Activated B cell treated with CpG ODN at 0.5 μM for 24 hours (primary cell): ENCODE measurements at places on chromosomes 4 and X. TPM values are rescaled to one million over a fixed set of nuclear protein-coding genes. Genes with fewer than 3 reads are reported as not detected.

DNA sequence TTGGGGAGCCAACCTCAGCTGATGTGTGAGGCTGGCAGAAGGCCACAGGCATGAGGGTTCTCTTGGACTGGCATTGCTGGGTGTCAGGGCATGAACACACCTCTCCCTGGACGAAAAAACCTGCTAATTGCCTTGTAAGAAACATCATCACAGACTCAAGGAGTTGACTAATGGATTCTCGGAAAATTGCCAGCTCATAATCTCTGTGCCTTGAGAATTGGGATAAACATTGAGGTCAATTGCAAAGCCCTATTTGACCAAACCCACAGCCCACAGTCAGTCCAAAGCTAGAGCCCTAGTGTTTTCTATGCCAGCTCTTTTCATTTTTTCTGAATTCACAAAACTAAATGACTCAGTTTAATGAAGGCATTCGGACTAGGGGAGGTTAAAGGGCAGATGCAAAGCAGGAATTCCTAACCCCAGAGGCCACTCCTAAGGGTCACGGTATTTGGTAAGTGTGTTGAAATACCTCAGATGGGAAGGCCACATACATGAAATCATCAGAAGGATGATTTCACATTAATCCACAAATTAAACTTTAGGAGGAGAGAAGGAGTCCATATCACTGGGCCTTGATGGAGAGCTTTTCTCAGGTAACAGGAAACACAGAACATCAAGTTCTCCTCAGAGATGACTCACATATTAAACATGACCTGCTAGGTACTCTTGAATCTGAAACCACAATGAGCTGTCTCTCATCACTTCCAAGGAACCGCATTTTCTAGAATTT lies 39.0 kb upstream of the RASL11B start:
- H3K27me3 ChIP-seq, result no peaks in the 10 kb centered on the region
- no peak overlapping the region for H3K27ac ChIP-seq
- H3K4me3 ChIP-seq, result no peak overlapping the region
- no peaks in the 10 kb centered on the region for H3K36me3 ChIP-seq
- no peaks in the 10 kb centered on the region for H3K4me1 ChIP-seq

GRCh38 chr4:150126864-150127203 lies 48.6 kb downstream of the DCLK2 start:
- no peaks in the 10 kb centered on the region for H3K36me3 ChIP-seq
- peaks cover 34% of the 10 kb centered on the region for H3K4me1 ChIP-seq
- H3K4me3 ChIP-seq, result peak overlapping the region; percentile 55
- H3K27me3 ChIP-seq, result peaks cover 10% of the 10 kb centered on the region
- H3K27ac ChIP-seq, result no peak overlapping the region

GRCh38 chrX:9604908-9605306 lies 140.0 kb downstream of the TBL1X start:
- H3K27ac ChIP-seq, result no peak overlapping the region
- no peaks in the 10 kb centered on the region for H3K27me3 ChIP-seq
- DNase-seq, result no peak
- no peaks in the 10 kb centered on the region for H3K36me3 ChIP-seq

- H3K4me3 ChIP-seq, result no peak overlapping the region
- no peaks in the 10 kb centered on the region for H3K27me3 ChIP-seq
- H3K4me1 ChIP-seq, result no peaks in the 10 kb centered on the region
- no peak overlapping the region for H3K27ac ChIP-seq
- DNase-seq, result no peak
These were observed 32.5 kb upstream of the ZNF185 start for GRCh38 chrX:152865232-152865920.

GRCh38 chr4:73988061-73988460 lies at the start of gene PPBP:
Gene PPBP, minus strand, starts transcription at chr4:73988190. Its CDS starts 87 bp downstream, at chr4:73988103.
- peaks cover 2% of the 10 kb centered on the region for H3K27me3 ChIP-seq
- H3K27ac ChIP-seq, result no peak within 1 kb of the TSS
- no peaks in the 10 kb centered on the region for H3K36me3 ChIP-seq
- no peak within 1 kb of the TSS for H3K4me3 ChIP-seq
- no peak for DNase-seq

DNA sequence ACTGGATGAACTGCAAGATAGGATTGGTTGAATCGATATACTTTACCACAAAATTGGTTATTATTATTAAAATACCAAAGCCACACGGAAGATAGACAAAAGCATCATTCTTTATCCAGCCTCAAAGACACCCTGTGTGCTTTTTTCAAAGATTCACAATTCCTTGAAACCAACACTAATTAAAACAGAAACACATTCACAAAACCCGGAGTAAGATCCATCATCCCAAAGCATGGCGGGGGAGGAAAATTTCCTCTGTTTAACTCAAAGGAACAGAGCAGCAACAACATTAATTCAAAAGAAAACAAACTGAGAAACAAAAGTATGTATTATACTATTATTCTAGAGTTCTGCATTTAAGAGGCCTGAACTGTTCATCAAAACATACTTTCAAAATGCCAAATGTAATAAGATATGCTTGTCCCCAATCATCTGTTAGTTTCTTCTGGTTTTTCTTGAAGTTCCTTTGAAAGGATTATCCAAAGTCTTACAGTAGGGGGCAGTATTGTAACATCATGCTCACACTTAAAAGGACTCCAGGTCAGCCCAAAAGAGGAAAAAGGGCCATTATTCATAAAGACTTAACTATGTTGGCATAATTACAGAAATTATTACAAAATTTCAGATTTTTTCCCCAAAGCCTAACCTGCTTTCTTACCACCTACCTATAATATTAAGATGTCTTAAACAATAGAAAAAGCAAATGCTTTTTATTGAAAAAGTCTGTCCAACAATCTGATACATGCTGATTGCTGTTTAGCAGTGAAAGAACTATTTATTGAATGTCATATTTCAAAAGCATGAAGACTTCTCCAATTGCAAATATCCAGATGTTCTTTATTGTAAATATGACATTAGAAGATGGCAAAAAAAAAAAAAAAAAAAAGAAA lies 168.7 kb downstream of the SCFD2 start:
- no peaks in the 10 kb centered on the region for H3K27me3 ChIP-seq
- H3K36me3 ChIP-seq, result no peaks in the 10 kb centered on the region
- no peak overlapping the region for H3K27ac ChIP-seq
- no peak for DNase-seq

GRCh38 chr4:143351149-143351691 lies 14.5 kb downstream of the GAB1 start:
- no peak overlapping the region for H3K4me3 ChIP-seq
- DNase-seq, result no peak
- peaks cover 7% of the 10 kb centered on the region for H3K27me3 ChIP-seq
- peaks cover 43% of the 10 kb centered on the region for H3K4me1 ChIP-seq

GRCh38 chr4:54097152-54097551 lies 2.8 kb upstream of the GSX2 start:
- no peaks in the 10 kb centered on the region for H3K36me3 ChIP-seq
- no peak for DNase-seq
- peaks cover 50% of the 10 kb centered on the region for H3K4me1 ChIP-seq
- no peak overlapping the region for H3K27ac ChIP-seq
- H3K4me3 ChIP-seq, result no peak overlapping the region

DNA sequence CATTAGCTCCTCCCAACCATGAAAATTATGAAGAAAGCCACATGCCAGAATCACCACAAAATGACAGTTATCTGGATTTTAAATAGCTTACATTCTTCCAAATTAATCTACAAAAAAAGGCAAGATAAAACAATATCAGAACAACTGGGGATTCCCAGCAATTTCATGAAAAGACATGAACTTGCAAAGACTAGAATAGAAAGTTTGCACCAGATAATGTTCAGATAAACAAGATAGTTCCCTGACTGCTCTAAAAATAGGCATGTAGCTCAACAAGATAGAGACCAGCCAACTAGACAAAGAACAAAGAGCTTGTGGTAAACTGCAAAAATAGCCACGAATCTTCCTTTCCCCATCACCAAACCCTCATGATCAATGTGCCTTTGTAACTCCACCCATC lies 30.3 kb upstream of the DDX53 start:
- no peak for DNase-seq
- H3K27me3 ChIP-seq, result no peaks in the 10 kb centered on the region

GRCh38 chrX:48937054-48937907 lies 18.5 kb upstream of the PIM2 start:
- peaks cover 87% of the 10 kb centered on the region for H3K4me1 ChIP-seq
- DNase-seq, result peak; percentile 68
- no peaks in the 10 kb centered on the region for H3K27me3 ChIP-seq
- H3K27ac ChIP-seq, result peak overlapping the region; percentile 98

DNA sequence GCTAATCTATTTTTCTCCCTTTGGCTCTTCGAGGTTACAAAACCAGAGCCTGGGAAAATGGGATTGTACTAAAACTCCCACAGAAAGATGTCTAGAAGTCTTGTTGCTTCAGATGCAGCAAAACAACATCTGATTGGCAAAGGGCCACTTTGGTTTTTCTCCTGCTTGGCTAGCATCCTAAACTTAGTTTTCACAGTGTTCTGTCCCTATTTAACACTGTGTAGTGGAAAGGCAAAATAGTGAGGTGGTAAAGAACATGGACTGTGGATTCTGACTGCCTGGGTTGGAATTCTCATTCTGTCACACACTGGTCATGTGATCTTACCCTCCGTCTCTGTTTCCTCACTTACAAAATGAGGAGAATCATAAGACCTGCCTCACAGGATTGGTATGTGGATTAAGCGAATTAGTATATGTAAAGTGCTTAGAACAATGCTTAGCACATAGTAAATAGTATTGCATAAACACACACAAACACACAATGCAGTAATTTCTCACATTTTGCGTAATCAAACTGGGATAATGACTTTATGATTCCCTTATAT lies 23.5 kb downstream of the TIGD2 start:
- no peak overlapping the region for H3K27ac ChIP-seq
- H3K27me3 ChIP-seq, result no peaks in the 10 kb centered on the region
- no peak for DNase-seq
- no peaks in the 10 kb centered on the region for H3K36me3 ChIP-seq

DNA sequence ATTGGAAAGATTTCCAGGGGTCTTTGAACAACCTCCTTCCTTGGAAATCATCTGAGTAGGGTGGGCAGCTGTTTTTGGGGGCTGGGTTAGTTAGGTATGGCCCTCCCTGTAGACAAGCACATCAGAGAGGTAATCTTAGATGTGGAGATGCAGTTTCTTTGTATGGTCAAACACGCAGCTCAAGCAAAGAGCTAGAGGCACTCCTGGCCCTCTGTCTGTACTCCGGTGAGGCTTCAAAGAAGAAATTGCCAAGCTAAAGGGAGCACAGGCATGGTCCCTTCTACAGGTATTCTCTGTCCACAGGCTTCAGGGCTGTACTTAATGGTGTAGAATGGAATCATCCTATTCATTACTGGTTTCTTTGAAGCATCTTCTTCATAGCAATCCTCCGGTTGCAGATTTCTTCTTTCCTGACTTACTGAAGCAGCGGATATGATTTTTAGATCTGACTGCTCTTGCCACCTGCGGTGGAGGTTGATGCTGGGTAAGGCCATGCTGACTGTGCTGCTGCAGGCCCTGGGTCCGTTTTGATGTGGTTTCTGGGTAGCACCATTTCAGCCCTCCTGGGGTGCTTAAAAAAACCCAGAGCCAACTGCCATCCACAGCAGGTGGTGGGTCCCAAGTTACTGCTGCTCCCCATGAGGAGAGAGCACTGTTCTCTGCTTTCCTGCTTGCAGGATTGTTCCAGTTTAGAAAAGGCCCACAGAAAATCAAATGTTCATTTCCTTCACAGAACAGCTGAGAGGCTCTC lies 318.9 kb upstream of the GATB start:
- H3K27ac ChIP-seq, result no peak overlapping the region
- DNase-seq, result no peak
- peaks cover 2% of the 10 kb centered on the region for H3K27me3 ChIP-seq
- H3K36me3 ChIP-seq, result no peaks in the 10 kb centered on the region
- H3K4me3 ChIP-seq, result no peak overlapping the region

DNA sequence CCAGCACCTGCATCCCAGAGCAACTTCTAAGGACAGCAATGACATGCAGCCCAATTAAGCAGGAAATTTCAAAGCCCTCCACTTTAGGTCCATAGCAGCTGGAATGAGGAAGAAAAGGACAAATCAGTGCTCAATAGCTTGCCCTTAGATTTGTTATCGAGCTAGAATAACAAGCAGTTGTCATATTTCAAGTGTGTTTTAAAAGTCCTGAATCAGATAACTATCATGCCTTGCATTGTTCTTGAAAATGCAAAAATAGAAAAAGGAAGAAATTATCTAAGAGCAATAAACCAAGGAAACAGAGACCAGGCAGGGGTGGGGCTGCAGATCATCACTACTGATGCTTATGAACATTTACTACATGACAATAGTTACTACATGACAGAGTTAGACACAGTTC lies 43.9 kb upstream of the KLF3 start:
- no peaks in the 10 kb centered on the region for H3K36me3 ChIP-seq
- H3K4me1 ChIP-seq, result peaks cover 3% of the 10 kb centered on the region
- H3K4me3 ChIP-seq, result no peak overlapping the region
- no peak for DNase-seq
- no peak overlapping the region for H3K27ac ChIP-seq

- H3K27ac ChIP-seq, result no peak overlapping the region
- peaks cover 2% of the 10 kb centered on the region for H3K27me3 ChIP-seq
- no peaks in the 10 kb centered on the region for H3K36me3 ChIP-seq
- no peaks in the 10 kb centered on the region for H3K4me1 ChIP-seq
- H3K4me3 ChIP-seq, result no peak overlapping the region
These were observed 6.4 kb upstream of the BGN start for GRCh38 chrX:153488231-153488914.

GRCh38 chr4:47340914-47341313 lies 122.6 kb downstream of the COMMD8 start:
- H3K27me3 ChIP-seq, result peaks cover 9% of the 10 kb centered on the region
- no peaks in the 10 kb centered on the region for H3K36me3 ChIP-seq
- H3K4me3 ChIP-seq, result no peak overlapping the region
- DNase-seq, result no peak
- no peak overlapping the region for H3K27ac ChIP-seq

GRCh38 chr4:114100288-114101031 lies 121.0 kb upstream of the ARSJ start:
- H3K36me3 ChIP-seq, result no peaks in the 10 kb centered on the region
- peaks cover 4% of the 10 kb centered on the region for H3K27me3 ChIP-seq
- no peak for DNase-seq
- H3K27ac ChIP-seq, result no peak overlapping the region

DNA sequence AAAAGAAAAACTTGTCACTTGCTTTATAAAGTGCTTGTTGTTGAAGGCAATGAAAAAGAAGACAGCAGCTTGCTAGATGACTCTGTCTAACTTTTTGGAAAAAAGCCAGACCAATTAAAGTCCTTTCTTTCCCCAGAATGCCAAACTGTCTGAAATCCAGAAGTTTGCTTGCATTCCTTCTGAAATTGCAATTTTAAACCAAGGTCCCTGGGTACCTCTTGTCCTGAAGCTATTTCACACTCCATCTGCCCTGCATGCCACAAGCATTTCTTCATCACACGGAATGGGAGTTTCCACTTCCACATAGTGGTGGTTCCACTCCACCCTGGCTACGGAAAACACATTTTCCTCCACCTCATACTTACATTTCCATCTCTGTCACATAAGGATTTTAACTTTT lies 101.0 kb downstream of the PAPSS1 start:
- H3K36me3 ChIP-seq, result peaks cover 50% of the 10 kb centered on the region
- no peaks in the 10 kb centered on the region for H3K4me1 ChIP-seq
- H3K27ac ChIP-seq, result no peak overlapping the region
- no peak for DNase-seq

Gene KCNE5
- total RNA-seq, result 0.40 and 0.42 TPM in 2 replicates

Gene GPRASP1
- total RNA-seq, result 4.6 and 5.9 TPM in 2 replicates

Gene SHROOM3
- total RNA-seq, result 0.55 and 0.66 TPM in 2 replicates

Gene FOXR2
- total RNA-seq, result not detected in 2 replicates

Gene TLR6
- total RNA-seq, result 59.1 and 64.7 TPM in 2 replicates

Gene BBS12
- 2.5 and 3.3 TPM in 2 replicates for total RNA-seq

Gene BEX2
- total RNA-seq, result 12.3 and 13.1 TPM in 2 replicates

Gene OPRPN
- not detected in 2 replicates for total RNA-seq

Gene TMEM131L
- 170 and 193 TPM in 2 replicates for total RNA-seq

Gene ARFIP1
- total RNA-seq, result 16.8 and 19.5 TPM in 2 replicates
